ENCODE measurements at places on chromosomes 3 and 15.

DNA sequence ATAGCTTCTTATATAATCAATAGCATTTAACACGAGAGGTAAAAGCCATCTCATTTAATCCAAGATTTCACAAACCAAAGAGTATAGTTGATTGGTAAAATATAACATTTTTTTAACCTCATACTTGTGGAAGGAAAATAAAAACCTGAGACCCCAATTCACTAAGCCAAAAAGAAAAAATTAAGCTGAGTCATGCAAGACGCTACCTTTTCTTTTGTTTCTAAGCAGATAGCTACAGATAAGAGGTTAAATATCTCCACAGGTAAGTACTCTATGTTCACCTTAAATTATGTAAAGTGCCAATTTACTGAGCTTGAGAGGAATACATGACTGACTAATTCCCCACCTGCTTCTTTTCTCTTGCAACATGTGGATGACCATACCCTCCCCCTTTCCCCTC, 656.4 kb downstream of the MECOM start:
- DNase-seq = no peak

GRCh38 chr3:12809001-12809400, 12.5 kb downstream of the CAND2 start:
- no peak for DNase-seq

DNA sequence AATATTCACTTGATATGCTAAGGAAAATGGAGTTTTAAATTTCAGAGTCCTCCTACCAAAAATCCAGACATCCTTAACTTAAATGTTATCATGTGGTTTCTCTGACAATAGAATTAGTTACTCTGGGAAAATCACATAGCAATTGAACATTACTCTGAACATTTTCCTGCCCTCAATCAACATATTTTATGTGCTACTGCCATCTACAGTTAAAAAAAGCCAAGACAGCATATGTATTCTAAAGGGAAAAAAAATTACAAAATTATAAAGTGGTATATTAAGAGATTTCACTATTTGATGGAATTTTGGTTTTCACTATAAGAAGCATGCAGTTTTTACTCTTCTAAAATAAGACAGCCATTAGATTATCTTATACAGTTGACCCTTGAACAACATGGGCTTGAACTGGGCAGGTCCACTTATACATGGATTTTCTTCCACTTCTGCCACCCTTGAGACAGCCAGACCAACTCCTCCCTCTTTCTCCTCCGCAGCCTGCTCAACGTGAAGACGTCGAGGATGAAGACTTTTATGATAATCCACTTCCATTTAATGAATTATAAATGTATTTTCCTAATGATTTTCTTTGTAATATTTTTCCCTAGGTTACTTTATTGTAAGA, 122.3 kb downstream of the ATP1B3 start:
- DNase-seq = no peak

DNA sequence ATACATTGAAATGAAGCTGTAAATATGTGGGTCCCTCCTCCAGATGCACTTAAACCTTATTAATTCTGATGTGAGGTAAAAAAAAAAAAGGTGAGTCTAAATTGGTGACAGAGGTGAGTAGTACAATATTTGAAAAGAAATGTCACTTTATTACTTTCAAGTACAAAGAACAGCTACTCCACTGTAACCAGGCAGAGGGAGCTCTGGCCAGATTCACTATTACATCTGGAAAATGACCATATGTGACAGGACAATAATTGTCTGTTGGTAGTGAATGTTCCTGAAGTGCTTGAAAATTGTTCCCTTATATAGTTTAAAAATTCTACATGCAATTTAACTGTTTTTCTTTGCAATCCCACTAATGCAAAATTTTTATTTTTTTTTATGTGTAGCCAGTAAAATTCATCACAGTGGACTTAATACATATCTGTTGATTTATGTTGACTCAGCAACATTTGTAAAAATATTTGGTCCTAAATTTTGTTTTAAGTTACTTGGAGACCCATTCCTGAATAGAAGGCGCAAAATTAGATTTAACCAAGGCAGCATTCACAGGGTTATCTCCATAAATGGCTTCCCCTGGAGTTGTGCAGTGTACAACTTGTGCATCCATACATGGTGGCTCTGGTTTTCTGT, 231.9 kb upstream of the TBC1D5 start:
- no peak for DNase-seq

DNA sequence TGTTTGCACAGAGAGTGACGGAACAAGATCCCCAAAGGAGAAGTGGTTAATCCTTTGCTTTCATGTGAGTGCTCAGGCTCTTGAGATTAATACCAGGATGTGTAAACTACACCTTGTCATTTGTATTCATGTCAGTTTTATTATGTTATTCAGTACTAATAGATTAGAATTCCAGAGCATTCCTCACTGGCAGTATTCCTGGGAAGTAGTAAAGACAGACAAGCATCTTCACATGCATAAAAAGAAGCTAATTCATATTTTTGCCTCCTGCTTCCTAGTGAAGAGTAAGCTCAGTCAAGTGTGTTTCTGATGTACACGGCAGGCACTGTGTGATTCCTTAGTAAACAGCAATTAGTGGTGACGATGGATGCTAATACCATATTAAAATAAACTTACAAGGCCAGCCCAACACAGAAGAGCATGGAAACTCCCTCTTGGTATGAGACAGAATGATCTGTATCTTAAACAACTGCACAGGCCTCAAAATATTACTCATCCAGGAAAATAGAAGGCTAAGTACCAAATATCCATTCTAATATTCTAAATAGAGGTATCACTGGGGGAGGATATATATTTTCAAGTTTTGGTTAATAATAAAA, 336.8 kb upstream of the MCTP2 start:
- DNase-seq = no peak

DNA sequence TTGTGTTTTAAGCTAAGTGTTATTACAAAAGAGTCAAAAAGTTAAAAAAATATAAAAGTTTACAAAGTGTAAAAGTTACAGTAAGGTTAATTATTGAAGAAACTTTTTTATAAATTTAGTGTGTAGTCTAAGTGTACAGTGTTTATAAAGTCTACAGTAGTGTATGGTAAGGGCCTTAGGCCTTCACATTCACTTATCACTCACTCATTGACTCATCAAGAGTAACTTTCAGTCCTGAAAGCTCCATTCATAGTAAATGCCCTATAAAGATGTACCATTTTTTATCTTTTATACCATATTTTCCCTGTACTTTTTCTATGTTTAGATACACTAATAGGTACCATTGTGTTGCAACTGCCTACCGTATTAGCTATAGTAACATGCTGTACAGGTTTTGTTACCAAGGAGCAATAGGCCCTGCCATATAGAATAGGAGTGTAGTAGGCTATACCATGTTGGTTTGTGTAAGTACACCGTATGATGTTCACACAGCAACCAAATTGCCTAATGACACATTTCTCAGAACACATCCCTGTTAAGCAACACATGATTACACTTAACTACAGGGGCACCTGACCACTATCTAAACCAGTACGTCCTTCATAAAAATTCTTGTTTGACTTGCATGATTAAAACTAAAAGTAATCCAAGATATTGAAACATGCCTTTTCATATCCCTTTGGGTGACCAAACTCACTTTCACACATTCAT, 17.2 kb downstream of the RAD18 start:
- DNase-seq = no peak

- no peak for DNase-seq
These were observed 556.6 kb downstream of the GABRG3 start for GRCh38 chr15:27527490-27528067.

- no peak for DNase-seq
These were observed 36.5 kb downstream of the KLF15 start for GRCh38 chr3:126320517-126321293.

DNA sequence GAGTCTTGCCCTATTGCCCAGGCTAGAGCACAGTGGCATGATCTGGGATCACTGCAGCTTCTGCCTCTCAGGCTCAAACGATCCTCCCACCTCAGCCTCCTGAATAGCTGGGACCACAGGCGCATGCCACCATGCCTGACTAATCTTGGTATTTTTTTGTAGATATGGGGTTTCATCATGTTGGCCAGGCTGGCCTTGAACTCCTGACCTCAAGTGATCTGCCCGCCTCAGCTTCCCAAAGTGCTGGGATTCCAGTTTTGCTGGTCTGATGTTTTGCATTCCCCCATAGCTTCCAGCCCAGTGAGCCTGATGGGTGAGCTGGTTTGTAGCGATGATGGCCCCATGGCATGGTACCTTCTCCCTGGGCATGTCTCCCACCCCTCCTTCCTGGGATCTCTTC, 4.7 kb upstream of the MESP1 start:
- no peak for DNase-seq

GRCh38 chr3:48555231-48555948, 1.2 kb downstream of the PFKFB4 start:
- DNase-seq = no peak

GRCh38 chr3:55812394-55813013, 325.4 kb upstream of the WNT5A start:
- DNase-seq = no peak

Data from activated effector memory CD4-positive, alpha-beta T cell treated with Interleukin-2 at 50 U/mL for 16 hours (primary cell).